T follicular helper cell (primary cell): ENCODE measurements at places on chromosomes 11 and 22.

DNA sequence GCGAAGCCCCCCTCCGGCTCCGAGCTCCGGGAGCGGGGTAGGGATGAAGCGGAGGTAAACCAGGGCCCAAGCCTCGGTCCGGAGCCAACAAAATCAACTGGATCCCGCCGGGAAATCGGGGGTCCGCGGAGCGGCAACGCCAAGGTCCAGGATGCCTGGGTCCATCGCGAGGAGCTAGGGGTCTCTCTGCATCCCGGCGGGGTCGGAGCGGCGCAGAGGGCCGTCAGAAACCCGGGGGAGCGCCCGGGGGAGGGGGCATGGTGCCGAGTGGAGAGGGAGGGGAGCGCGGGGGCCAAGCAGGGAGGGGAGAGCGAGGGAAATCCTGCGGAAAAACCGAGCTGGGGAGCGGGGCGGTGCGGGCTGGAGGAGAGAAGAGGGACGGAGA lies 51.8 kb downstream of the SLC22A12 start:
- DNase-seq = no peak

- DNase-seq = no peak
These were observed 213.4 kb upstream of the SYN3 start for GRCh38 chr22:33271390-33272161.

DNA sequence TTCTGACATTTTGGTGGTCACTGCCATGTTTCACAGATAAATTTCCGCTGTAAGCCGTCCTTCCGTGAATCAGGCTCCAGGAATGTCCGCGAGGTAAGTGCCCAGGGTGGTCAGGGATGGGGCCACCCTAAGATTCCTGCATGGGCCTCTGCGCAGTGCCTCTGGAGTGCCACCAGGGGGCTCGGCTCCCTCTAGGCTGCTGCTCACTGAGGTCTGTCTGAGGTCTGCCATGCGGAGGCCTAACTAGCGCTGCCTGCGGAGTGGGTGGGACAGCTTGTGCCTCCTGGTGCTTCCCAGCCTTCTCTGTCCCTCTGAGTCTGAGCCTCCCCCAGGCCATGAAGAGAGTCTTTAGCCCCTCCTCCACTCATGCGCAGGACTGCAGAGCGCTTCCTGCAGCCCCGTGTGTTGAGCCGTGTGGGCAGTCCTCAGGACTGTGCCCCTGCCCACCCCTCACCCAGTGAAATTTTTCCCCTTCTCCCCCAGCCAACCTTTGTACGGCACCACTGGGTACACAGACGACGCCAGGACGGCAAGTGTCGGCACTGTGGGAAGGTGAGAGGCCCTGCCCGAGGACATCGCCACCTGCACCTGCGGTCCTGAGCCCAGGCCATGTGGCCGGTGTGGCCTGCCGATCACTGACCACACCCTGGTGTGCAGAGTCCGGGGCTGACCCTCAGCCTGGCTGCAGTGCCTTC lies 11.9 kb upstream of the MDK start:
- DNase-seq = peak; percentile 35

- DNase-seq = no peak
These were observed 7.5 kb downstream of the CLCF1 start for GRCh38 chr11:67365736-67366444.

DNA sequence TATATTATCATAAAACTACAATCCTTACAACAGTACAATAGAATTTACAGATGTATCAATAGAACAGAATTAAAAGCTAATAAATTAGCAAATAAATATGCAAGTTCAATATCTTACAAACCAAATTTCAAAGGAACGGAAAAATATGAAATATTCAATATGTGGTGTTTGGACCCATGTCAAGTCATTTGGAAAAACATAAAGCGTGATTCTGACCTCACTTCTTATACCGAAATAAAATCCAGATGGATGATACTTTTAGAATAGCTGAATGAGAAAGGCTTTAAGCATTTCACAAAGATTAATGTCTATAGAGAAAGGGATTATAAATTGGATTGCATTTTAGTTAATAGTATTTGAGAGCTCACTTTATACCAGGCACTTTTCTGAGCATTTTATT lies 92.8 kb upstream of the TEAD1 start:
- no peak for DNase-seq

DNA sequence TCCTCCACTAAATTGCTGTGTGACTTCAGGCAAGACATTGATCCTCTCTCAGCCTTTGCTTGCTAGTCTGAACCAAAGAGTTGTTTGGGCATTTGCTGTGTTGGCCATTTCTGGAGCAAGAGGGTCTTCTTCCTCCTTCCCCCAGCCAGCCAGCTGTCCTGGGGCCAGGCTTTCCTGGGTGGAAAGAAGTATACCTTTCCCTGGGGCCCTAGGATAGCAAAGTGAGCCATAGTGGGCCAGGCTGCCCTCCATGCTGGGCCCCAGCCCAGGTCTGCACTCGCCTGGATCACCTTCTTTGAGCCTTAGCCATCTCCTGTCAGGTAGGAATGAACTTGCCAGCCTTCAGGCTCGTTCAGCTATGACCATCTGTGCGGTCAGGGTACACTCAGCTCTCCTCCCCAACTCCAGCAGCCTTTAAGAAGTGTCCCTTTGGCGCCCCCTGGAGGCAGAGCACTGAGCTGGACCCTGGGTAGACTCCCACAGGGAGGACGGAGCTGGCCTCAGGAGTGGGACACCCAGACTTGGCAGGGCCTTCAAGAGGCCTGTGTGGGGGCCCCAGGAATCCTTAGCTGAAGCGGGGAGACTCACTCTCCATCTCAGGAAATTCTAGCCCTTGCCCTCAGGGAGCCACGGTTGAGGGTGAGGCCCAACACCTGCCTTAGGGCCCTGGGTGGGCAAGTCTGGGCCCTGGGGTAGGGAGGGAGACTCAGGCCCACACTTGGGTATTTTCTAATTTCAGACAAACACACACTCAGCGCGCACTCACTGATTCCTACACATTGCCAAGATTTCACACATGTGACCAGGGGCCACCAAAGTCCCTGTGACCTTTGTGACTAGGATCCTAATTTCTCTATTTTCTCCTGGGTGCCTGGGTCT lies 35.6 kb upstream of the TPBGL start:
- DNase-seq = peak; percentile 65

GRCh38 chr11:119445850-119446249 lies 22.9 kb upstream of the THY1 start:
- no peak for DNase-seq

DNA sequence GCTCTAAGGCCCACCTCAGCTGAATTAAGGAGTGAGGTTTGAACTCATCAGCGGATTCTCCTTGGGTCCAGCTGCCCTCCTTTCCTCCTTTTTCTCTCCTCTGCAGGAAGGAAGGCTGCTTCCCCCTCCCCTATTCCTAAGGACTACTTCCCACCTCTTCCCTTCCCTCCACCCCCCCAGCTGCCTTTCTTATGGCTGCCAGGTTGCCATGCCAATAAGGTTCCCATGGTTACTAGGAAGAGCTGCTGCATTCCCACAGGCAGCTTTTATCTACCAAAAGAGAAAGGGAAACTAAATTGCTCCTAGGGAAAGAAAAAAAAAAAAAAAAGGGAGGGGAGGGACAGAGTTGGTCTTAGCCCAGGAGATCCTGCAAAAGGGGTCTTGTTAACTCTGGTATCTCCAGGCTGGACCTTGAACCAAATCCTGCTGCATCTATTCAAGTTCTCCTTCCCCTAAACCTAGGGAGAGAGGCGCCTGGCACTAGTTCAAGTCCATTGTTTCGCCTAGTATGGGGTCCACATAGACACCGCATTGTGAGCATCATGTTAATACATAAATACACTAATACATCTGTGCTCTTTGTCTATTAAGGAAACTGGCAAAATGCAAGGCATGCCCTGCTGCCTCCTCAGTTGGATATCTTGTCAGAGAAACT lies 21.2 kb upstream of the FEZ1 start:
- no peak for DNase-seq

GRCh38 chr11:64357904-64358535 lies 942 bp upstream of the RPS6KA4 start:
- DNase-seq = no peak

DNA sequence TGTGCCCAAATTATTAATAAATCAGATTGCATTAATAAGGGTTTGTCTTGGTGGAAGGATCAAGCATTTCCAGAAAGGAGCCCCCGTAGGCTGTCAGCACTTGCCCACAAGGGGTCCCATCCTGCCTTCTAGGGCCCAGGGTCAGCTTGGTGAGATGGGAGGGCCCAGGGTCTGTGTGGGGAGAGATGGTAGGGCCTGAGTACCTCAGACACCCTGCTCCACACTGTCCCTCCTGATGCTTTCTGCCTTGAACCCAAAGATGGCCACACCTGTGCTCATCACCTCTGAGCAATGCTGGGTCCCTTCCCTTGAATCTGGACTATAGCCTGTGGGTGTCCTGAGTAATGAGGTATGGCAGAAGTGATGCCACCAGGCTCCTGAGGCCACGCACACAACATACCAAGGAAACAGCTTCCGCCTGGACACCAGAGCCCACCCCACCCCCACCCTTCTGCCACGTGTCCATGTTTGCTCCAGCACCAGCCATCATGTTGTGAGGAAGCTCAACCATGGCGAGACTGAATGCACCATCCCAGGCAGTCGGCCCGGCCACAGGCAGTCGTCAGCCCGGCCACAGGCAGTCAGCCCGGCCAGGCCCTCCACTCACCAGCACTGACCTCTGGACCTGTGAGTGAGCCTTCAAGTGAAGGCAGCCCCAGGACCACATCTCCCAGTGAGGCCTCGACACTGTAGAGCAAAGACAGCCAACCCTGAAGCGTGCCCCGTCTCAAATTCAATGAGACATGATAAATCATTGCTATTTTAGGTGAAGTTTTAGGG lies 6.8 kb downstream of the BET1L start:
- no peak for DNase-seq

- no peak for DNase-seq
These were observed 26.8 kb upstream of the LIPT2 start for GRCh38 chr11:74520316-74520715.

GRCh38 chr11:61347916-61348461 lies 13.7 kb downstream of the CYB561A3 start:
- DNase-seq = no peak

DNA sequence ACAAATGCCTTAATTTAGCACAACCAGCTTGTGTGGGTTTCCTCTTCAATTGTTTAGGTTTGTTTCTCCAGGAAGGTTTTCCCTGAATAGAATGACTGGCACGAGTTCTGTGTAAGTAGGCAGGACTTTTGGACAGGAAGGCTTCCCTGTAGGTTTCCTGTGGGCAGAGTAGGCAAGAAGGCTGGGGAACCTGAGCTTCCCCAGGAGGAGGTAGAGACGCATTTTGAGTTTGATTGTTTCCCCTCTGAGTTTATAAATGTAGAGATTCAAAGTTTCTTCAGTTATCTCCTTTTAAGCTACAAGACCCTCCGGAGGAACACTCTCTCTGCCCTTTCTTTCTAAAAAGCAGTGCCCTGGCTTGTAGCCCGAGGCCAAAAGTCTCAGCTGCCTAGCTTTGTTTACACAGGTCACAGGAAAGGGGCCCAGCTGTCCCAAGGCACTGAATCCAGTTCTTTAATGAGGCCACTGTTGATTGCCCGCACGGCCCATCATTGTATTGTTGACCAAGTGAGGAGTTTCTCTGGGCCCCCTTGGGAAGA lies 66.6 kb upstream of the RDX start:
- no peak for DNase-seq

DNA sequence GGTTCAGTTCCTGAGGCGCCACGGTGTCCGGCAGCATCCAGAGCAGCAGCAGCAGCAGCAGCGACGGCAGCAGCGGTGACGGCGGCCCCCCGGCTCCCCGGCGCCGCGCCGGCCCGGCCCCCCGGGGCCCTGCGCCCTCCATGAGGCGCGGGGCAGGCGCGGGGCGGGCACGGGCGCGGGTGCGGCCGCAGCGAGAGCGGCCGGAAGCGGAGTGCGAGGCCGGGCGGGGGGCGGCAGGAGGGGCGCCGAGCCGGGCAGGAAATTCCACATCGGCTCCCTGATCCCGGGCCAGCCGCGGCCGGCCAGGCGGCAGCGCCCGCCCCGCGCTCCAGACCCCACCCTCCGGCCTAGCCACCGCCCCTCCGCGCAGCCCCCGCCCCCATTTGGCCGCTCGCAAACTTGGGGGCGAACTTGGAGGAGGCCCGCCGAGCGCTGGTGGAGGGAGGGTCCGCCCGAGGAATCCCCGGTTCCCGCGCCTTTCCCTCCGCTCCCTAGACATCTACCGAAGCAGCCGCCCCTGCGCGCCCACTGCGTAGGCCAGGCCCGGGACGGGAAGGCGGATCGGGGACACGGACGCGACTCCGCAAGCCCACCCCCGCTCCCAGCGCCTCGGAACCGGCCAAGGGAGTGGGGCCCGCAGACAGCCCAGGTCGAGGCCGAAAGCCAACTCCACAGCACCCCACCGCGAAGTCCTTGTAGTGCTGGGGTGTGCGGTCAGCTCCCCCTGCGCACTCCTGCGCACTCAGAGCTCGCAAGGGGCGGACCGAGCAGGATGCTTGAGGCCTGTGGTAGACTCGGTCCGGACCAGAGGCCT lies at the start of gene SCARF2:
Gene SCARF2 (minus strand): TSS at position 213 of the 814 bp plus-strand sequence. CDS start 71 bp downstream, at position 142.
- no peak for DNase-seq

- no peak for DNase-seq
These were observed 566.9 kb upstream of the ANO5 start for GRCh38 chr11:21625982-21626381.

DNA sequence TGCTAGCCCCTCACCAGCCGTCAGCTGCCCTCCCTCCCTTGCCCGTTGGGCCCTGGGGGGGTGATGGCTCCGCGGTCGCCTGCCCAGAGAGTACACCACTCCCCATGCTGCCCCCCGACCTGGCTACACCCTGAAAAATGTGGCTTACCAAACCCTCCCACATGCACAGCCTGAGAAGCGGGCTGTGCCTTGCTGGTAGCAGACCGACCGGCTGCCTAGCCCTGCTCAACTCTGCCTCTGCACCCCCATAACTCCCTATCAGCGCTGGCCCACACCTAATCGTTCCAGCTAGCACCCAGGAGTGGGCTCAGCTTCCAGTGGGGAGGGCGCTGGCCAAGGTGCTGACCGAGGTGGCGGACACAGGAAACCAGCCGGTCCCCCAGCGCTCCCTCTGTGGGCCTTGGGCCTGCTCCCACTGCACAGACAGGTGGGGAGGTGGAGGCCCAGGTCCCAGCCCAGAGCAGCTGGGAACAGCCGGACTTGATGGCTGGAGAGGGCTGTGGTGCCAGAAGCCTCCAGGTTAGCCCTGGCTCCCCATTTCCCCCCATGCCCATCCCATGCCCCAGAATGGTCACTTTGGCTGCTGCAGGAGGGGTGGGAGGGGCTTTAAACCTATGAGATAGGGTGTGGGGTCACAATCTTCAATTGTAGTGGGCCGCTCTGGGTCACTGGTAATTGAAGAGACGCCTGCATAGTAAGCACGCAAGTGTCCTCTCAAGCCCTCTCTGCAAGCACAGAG lies 32.1 kb upstream of the PRODH start:
- no peak for DNase-seq

DNA sequence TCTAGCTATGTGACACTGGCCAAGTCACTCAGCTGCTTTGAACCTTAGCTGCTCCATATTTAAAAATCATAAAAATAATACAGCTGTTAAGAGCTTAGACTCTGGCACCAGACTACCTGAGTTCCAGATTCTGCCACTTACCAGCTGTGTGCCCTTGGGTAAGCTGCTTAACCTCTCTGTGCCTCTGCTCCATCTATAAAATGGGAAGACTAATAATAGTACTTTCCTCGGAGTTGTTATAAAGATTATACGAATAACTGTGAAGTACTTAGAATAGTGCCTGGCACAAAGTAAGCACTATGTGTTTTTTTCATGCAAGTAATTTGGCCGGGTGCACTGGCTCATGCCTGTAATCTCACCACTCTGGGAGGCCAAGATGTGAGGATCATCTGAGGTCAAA lies 1.4 kb downstream of the HDHD5 start:
- DNase-seq = no peak

GRCh38 chr11:92810423-92811064 lies 158.9 kb upstream of the MTNR1B start:
- no peak for DNase-seq

- DNase-seq = no peak
These were observed 407.8 kb upstream of the NARS2 start for GRCh38 chr11:78982473-78982872.
